CD8-positive, alpha-beta T cell (primary cell): ENCODE measurements at places on chromosomes 5 and 9.

- DNase-seq, result no peak
Observed at GRCh38 chr9:115730396-115730795, 423.2 kb upstream of the PAPPA start.

- DNase-seq, result no peak
Observed at GRCh38 chr9:119801311-119801710, 432.1 kb upstream of the BRINP1 start.

DNA sequence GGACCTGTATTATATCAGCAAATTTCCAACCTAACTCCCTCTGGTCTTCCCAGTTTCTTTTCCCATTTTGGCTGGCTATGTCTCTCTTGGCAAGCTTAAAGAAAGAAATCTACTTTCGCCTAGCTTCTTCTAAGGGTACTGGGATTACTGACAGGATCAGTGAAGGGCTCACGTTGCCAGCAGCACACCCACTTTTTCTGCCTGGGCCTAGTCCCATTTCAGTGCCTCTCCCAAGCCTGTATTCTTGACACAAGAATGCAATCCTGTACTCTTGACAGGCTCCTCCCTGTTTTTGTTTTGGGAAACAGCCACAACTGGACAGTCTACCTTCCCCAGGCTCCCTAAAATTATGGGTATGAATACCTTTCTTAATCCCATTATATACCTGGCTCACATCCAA lies 170.5 kb downstream of the EPB41L4A start:
- no peak for DNase-seq

DNA sequence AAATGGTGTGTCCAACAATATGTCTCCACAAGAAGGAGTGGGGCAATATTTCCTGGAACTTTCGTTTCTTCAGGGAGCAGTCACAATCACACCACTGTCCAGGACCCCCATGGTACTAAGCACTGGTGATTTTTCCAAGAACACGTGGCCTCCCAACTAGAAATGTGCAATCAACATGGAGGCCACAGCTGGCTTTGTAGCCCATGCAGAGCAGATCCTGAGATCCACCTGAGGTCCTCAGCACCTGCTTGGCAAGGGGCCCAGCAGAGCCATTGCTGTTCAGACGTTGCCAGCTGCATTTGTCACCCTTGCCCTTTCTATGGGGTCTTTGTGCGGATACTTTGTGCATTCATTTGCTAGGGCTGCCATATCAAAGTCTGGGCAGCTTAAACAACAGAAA lies 334.5 kb upstream of the IRX4 start:
- no peak for DNase-seq

- no peak for DNase-seq
Observed at GRCh38 chr9:27386571-27387091, 89.7 kb upstream of the EQTN start.

GRCh38 chr5:171750311-171750788 lies 35.3 kb upstream of the SMIM23 start:
- no peak for DNase-seq

DNA sequence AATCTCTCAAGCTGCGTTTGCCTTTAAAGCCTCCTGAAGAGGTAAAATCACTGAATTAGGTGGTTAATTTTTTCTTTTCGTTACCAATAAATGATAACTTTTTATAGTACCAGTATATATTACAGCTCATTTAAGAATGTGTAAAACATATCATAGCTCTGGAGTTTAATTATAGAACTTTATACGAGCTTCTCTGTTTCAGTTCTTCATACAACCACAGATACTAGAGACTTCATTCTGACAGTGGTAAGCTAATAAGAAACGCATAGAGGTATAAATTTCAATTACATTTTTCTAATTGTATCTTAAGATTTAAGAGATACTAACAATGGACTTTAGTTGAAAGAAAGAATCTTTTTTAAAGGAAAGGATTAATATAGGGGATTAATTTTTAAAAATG lies 73.9 kb downstream of the PBX3 start:
- no peak for DNase-seq

GRCh38 chr9:131100445-131100844 lies 4.1 kb downstream of the AIF1L start:
- no peak for DNase-seq

DNA sequence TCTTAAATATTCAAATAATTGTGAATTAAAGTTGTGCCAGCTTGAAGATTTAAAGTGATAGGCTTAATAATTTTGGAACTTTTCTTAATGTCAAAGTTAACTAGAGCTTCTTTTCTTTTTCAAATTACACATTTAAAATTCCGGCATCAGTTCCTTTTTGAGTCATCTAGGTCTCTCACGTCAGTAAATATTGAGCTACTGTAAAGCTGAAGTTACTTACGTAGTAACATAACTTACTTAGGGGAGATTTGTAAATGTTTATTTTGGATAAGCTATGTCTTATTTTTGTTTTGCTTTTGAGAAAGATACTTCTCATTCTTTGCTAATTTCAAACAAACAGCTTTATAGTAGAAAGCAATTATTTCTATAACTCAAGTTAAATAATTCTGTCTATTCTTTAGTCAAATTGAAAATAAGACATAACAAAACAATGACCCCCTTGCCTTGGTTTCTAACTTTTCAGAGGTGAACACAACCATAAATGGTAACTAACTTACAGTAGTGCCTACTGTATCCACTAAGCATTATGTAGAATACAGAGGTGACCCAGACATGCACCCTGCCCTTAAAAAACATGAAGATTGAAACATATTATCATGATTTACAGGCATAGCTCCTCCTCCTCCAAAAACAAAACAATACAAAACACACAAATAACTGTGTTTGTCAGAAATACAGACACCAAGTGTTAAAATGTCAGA lies 29.8 kb downstream of the CD274 start:
- DNase-seq, result no peak

DNA sequence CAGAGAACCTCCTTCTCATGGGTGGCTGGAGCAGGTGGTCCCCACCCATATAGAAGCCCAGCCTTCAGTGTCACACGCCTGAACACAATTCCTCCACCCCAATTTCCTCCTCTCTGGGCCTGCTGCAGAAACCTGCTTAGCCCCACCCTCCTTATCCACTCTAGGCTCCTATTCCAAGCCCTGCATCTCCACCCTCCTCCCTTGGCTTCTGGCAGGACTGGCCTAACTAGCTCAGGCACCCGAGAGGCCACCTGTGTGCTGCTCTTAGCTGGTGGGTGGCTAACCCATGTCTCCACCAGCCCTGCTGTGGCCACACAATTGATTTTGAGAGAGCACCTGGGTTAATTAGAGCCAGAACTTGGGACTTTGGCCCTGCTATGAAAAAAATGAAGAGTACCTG lies 77.3 kb upstream of the ATP10B start:
- DNase-seq, result no peak

DNA sequence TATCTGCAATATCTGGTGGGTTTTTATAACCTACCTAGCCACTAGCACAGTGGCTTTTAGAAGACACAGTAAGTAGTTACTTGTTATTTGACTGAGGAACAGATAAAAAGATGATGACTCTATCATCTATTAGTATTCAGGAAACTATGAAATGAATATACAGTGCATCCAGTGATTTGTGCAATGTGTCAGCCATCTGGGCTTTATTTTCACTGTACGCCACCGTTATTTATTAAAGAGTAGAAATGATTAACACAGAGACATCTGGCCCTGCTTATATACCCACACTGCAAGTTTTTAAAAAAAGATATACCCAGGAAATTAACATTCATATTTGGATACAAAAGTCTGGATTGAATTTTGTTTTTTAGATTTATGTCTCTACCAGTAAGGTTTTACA lies 408.4 kb downstream of the PDE4D start:
- no peak for DNase-seq

GRCh38 chr9:131411719-131412681 lies 18.1 kb downstream of the PRRC2B start:
- no peak for DNase-seq

DNA sequence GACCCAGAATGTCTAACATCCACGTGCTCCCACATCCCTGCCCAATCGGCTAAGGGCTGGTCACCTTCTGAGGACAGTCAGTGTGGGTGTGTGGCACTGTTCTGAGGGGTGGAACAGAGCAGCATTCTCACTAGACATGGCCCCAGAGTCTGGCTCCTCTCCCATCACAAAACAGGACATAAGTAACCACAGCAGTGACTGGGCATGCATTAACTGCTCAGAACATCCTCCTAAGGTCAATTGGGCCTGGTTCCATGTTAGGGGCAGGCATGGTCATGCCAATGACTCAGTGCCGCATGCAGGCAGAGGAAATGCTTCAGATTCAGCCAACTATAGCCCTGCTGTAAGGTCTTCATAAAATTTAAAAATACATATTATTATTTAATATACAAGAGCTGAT lies 12.9 kb downstream of the MACROH2A1 start:
- DNase-seq, result no peak

GRCh38 chr5:150144246-150144801 lies 11.3 kb downstream of the PDGFRB start:
- no peak for DNase-seq

DNA sequence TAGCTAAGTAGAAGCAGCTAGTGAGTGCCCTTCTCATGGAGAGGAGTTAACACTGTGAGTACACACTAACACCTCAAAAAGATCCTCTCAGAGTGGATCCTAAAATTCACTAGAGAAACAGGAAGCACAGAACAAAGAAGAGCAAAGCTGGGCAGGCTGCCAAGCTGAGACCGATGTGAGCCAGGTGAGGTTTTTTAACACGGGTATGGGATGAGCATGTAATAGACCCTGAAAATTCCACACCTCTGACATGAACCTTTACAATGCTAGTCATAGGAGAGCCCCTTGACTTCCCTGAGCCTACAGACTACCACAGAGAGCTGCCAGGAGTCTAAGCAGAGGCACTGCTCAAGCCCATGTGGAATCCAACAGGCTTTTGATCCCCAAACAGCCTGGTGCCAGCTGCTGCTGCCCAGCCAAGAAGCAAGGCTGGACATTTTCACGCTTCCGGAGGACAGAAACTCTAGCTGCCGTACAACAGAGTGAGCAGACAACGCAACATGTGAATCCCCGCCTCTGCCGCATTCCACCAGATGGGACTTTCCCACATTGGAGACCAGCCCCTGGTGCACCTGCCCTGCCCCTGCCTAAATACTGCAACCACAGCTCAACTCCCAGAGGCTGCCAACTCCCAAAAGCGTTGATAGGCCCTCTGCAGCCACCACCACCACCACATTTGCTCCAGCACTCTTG lies 280.8 kb downstream of the CDH10 start:
- no peak for DNase-seq

- no peak for DNase-seq
Observed at GRCh38 chr5:86404256-86404655, 213.5 kb upstream of the COX7C start.

DNA sequence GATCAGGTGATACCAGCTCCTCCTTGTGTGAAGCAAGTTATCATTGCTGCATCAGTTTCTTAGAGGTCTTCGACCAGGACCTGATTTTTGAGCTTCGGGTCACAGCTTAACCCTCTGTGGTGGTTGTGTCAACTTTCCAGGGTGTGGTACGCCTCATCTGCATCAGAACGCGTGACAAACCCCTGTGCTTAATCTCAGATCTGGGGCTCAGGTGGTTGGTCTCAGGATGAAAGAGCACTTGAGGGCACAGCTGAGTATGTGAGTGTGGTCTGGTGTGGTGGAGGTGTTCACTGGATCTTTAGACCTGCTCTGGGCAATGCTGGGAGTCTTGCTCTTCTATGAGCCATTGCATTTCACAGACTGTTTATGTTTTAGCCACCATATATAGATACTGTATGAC lies 64.1 kb downstream of the OSTF1 start:
- DNase-seq, result peak; percentile 35

GRCh38 chr9:108837530-108837929 lies 18.3 kb downstream of the ACTL7B start:
- no peak for DNase-seq

- DNase-seq, result no peak
Observed at GRCh38 chr5:142600611-142601358, 85.1 kb downstream of the FGF1 start.

- DNase-seq, result no peak
Observed at GRCh38 chr9:84432746-84433145, 92.2 kb upstream of the SLC28A3 start.

GRCh38 chr9:99105152-99106043 lies 485 bp downstream of the TGFBR1 start:
- no peak for DNase-seq

GRCh38 chr5:177256296-177256695 lies 47.2 kb downstream of the RAB24 start:
- DNase-seq, result no peak

- no peak for DNase-seq
Observed at GRCh38 chr9:77087506-77087905, 68.1 kb downstream of the FOXB2 start.

DNA sequence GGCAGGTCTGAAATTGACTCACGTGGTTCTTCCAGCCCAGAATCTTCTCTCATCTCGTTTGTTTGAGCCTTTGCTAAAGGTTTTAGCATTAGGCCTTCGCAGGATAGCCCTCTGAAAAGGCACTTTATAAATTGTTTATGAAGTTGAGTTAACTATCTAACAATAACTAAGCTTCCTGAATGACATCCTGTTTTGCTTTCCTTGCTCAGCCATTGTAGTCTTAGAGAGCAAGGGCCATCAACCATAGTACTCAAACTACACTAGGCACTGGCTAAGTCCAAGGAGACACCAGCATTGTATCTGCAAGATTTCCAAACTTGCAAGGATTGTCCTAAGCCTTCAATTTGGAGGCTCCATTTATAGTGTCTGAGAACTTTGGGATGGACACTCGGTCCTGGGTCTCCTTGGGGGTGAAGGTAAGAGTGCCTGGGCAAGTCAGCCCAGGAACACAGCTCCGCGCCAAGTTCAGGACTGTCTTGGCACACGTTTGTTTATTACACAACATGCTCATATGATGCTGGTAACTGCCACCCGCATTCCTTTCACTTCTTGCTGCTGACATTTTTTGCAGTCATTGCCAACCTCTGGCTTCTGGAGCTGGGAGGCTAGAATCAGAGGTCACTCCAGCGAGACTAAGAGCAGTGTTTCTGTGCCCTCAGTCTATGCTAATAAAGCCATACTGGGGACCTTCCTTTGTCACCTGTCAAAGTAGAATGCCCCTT lies 151.1 kb downstream of the ESM1 start:
- DNase-seq, result no peak

DNA sequence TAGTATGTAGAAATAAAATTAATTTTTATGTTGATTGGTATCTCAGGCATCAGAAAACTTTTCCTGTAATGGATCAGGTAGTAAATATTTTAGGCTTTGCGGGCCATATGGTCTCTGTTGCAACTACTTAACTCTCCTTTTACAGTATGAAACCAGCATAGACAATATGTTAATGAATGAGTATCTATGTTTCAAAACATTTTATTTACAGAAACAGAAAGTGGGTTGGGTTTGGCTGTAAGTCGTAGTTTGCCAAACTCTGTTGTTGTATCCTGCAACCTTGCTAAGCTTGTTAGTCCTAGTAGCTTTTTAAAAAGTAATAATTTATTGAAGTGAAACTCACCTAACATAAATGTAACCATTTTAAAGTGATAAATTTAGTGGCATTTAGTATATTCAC lies 132.1 kb downstream of the NR3C1 start:
- DNase-seq, result no peak

DNA sequence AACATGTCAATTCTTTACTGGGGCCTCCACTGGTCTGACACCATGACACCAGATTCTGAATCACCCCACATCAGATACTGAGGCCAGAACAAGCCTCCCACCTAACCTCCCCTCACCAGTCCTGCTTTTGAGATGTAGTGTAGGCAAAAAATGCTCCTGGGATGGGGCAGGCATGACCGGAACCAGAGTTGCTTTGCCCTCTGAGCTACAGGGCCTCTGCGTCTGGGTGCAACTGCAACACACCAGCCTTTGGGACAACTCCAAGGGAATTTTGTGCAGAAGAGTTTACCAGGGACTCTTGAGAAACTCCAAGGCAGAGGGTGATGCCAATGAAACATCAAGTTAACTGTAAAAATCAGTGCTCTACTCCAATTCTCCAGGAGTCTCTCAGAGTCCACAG lies 79.4 kb downstream of the SIL1 start:
- no peak for DNase-seq
